ENCODE measurements at places on chromosomes 13 and 19.

DNA sequence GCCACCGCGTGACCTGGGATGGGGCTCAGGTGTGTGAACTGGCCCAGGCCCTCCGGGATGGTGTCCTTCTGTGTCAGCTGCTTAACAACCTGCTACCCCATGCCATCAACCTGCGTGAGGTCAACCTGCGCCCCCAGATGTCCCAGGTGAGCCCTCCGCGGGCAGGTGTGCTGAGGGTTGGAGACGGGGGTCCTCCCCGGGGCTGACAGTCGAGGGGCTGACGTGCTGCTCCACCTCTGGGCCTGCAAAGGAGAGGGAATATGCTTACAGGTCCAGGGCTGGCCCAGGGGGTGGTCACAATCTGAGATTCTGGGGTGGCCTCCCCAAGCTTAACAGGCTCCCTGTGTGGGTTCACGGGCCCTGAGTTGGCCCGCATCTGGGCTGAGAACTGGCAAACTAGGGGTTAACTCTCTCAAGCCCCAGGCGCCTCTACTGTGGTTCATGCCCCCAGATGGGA, 386 bp downstream of the VAV1 start:
- no peak for DNase-seq

- no peak for DNase-seq
Observed at GRCh38 chr19:4114181-4114580, 9.7 kb downstream of the MAP2K2 start.

GRCh38 chr13:65943024-65943423, 1287.1 kb downstream of the PCDH9 start:
- DNase-seq = no peak

GRCh38 chr13:85589021-85589420, 210.2 kb downstream of the SLITRK6 start:
- DNase-seq = no peak

GRCh38 chr13:40126306-40127085, 471.0 kb downstream of the COG6 start:
- no peak for DNase-seq

DNA sequence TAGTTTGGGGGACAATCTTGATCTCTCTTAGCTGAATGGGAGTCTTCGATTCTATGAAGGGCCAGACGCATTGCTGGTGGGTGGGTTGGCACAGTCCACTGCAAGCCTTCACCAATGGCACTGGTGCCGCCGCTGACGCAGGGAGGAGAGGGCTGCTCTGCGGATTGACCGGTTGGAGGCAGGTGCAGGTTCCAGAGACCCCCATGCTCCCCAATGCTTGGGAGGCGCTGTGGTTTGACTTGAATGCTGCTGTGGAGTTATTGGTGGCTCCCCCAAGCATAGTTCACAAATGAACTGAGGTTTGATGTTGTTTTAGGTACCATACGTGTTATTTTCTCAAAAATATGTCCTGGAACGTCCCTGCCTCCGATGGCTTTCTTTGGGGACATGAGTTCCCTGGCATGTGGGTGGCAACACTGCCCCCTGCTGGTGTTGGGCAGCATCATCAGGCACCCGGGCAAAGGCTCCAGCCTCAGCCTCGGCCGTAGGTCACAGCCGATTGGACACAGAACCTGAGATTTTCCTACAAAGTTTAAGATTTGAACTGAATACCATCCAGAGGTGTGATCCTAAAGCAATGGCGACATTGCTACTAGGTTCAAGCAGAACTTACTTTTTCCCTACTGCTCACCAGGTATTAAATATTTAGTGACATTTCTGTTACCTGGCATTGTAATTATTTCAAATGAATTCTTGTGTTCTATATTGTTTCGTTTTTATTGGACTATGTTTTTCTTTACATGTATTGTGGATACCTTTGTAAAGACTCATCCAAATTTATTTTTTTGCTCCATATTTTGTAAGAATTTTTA, 95.5 kb downstream of the ANKRD10 start:
- DNase-seq = peak; percentile 62

GRCh38 chr13:99733346-99733745, 232.1 kb downstream of the TM9SF2 start:
- DNase-seq = no peak

GRCh38 chr13:61109741-61110140, 305.9 kb downstream of the PCDH20 start:
- DNase-seq = no peak

- DNase-seq = no peak
Observed at GRCh38 chr13:21231426-21231940, 55.0 kb downstream of the MRPL57 start.

GRCh38 chr19:13864046-13864666, 12.8 kb upstream of the NANOS3 start:
- no peak for DNase-seq

DNA sequence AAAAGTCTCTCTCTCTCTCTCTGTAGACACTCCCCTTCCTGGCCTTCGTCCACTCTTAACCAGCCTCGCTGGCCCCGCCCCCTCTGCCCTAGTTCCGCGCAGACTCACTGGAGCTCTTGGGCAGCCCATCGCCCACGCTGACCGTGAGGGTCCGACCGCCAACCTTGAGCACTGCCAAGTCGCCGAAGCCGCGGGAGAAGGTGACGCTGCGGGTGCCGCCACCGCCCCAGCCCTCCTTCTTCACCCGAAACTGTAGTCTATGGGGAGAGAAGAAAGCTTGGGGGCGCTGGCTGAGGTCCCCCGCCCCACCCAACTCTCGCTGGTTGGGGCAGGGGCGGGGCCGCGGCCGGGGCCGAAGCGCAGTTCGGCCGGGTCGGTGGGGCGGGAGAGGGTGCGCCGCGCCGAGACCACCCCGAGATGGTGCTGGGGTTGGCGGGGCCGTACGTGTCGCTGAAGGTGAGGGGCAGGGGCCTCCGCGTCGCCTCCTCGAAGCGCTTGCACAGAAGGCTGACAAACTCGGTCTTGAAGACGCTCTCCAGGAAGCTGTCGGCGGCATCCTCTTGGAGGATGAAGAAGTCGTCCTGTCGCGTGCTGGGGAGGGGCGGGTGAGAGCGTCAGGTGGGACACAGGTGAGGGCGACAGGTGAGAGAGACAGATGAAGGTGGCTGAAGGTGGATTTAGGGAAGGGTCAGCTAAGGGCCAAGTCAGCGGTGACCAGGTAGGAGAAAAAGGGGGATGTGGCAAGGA, 12.6 kb upstream of the ZNF414 start:
- no peak for DNase-seq

DNA sequence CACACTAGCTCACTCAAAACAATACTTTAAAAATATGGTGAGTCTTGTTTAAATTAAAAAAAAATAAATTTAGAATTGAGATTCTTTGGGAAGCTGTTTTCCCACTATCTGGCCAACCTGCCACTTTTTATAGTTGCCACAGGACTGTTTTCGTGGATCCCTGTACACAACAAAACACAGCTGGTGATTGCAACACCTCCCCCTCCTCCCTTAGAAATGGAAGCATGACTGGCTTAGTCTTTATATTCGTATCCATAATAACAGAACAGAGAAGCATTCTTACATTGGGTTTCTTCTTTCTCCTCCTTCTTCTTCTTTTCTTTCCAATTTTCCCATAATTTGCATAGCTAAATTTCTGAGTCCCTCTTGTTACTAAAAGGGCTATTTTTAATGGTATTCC, 79.5 kb upstream of the GJB6 start:
- no peak for DNase-seq

GRCh38 chr13:41960211-41960636, 685 bp downstream of the VWA8 start:
- DNase-seq = no peak

- no peak for DNase-seq
Observed at GRCh38 chr19:44626048-44626624, 12.8 kb downstream of the IGSF23 start.

DNA sequence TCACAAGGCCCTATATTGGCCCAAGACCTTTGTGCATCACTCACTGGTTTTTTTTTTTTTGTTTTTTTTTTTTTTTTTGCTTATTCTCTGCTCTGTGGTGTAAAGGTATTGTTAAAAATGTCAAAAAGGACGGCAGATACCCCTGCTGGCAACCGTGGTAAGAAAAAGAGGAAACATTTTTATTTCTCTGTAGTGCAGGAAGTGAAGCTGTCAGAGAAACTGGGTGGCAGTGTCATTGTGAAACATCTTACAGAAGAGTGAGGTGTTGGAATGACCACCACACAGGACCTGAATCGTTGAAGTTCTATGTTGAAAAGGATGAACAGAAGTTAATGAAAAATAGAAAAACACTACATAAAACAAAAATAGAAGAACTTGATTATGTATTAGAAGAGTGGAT, 346.4 kb downstream of the FGF9 start:
- DNase-seq = no peak

- no peak for DNase-seq
Observed at GRCh38 chr13:100290165-100290801, 201.4 kb downstream of the PCCA start.

GRCh38 chr13:82687884-82688283, 1194.4 kb downstream of the SLITRK1 start:
- DNase-seq = no peak

GRCh38 chr13:21670883-21671619, at the start of gene FGF9:
Gene FGF9, plus strand, starts transcription at chr13:21671073. Its CDS starts 840 bp downstream, at chr13:21671913.
- peak; percentile 82 for DNase-seq
